ENCODE measurements at places on chromosomes 5 and 9.

GRCh38 chr9:92349771-92350739, 24.3 kb downstream of the CENPP start:
- DNase-seq: no peak

GRCh38 chr9:35407846-35408245, 82.1 kb upstream of the RUSC2 start:
- DNase-seq: no peak

DNA sequence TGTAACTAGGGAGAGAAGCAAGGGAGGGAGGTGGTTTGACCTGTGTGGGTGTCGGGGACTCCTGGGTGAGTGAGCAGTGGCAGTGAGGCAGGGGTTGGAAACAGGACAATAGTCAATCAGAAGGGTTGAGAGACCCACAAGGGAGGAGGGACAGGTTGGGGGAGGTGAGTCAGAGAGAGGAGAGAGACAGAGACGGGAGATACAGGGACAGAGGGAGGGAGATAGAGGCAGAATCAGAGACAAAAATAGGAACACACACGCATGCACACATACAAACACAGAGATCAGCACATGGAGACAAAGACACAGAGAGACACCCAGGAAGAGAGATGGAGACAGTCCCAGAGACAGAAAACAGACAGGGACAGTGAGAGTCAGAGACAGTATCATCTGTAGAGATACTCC, 39.3 kb upstream of the PTGS1 start:
- DNase-seq: no peak

DNA sequence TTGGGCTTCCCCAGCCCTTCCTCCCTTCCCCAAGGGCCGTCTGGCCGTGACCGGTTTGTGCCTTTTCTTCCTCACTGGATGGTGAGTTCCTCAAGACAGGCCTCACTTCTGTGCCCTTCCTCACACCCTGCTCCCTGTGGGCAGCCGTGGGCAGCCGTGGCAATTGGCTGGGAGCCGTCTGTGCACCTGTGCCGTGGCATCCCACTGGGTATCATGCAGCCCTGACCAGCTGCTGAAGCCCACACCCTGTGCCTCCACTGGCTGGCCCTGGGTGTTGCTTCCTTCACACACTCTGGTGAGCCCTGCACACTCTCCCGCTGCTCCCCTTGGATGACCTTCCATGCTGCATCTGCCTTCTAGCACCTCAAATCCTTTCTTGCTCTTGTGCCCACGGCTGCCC, 100.2 kb downstream of the COL5A1 start:
- DNase-seq: no peak

Data from activated gamma-delta T cell treated with anti-CD3 and anti-CD28 coated beads, Interleukin-2, amount 50 U/mL, for 16 hours (primary cell).